ENCODE measurements at places on chromosomes 12 and 14.
A peak's percentile ranks its signal among the peaks of the same experiment; 100 is the strongest.

DNA sequence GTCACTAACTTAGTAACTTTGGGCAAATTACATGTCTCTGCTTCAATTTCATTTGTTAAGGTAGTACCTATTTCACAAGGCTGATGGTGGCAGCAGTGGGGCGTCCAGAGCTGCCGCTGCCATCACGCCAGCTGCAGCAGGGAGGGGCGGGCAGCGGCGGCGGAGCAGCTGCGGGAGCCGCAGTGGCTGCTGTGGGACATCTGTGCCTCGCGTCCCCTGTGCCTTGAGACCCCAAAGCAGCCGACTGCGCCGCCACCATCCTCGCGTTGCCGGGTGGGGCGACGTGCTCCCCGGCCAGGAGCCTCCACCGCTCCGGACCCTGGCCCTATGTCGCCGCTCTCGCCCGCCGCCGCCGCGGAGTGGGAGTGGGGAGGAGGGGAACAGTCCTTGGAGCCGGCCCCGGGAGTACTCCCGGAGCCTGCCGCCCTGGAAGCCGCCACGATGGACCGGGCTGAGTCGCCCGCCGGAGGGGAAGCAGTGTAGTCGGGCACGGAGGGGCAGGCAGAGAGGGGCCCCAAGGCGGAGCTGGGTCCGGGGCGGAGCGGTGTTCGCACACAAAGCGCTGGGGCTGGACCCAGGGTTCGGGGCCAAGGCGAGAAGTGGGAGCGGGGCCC, 51.4 kb downstream of the A2M start:
- peak; percentile 56 for DNase-seq

- DNase-seq = no peak
Observed at GRCh38 chr14:65336191-65336591, 76.3 kb upstream of the FUT8 start.

DNA sequence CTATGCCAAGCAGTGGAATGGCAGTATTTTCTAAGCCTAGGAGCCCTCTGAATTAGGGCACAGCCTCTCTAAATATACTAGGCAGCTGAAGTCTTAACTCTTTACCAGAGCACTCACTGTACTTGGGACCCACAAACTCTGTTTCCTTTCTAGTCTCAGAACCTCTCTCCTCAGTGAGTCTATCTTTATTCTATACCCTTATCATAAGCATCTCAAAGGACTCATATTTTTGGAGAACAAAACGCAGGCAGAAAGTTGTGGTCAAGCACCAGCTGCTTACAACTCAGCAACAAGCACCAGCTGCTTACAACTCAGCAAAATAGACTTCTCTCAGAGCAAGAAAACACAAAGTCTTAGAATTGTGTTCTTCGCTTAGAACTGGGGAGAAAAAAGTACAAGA, 993 bp downstream of the CCDC196 start:
- no peak for DNase-seq

- DNase-seq = no peak
Observed at GRCh38 chr12:96249196-96250118, 55.3 kb downstream of the ELK3 start.

DNA sequence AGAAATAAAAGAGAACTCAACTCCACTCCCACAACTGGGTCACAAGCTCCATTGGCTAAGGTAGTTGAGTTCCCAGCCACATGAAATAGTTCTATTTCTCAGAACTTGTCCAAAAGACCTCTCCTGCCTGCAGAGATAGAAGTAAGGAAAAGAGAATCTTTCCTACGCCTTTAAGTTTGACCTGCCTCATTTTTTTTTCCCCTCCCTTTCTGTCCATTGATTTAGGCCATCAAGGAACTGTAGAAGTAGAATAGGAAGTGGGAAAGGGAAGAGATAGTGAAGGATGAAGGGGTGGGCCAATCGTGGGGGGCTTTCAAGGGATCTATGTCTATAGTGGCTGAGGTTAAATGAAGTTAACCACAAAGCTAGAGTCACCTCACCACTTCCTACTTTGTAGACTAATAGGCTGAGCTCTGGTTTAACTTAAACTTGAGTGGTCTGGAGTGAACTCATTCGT, 13.9 kb upstream of the NUDT4 start:
- DNase-seq = no peak

DNA sequence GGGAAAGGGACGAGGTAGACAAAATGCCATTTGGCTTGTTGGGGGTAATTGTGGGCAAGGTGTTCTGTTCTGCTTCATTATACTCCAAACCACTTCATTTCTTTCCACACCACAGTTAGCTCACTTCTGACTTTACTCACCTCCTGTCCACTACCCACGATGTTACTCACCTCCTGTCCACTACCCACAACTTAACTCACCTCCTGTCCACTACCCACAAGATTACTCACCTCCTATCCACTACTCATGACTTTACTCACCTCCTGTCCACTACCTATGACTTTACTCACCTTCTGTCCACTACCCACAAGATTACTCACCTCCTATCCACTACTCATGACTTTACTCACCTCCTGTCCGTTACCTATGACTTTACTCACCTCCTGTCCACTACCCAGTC, 10.1 kb upstream of the TWF1 start:
- DNase-seq = no peak

DNA sequence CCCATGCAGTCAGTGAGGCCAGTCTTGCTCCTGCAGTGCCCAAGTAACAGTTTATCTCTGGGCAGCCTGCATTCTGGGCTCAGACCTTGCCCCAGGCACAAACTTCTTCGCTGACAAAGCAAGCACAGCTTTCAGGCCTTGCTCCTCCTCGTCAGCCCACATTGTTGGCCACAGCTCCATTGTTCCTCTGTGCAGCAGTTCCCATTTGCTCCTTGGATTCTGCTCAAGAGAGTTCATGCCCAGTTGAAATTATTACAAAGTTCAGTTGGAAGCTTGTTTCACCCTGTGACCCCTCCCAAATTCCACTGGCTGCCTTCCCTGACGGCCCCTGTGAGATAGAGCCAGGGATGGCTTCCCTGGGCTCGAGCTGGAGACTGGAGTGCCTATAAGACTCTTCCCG, 163.4 kb upstream of the DDHD1 start:
- DNase-seq = no peak

- DNase-seq = no peak
Observed at GRCh38 chr14:102616799-102617198, 24.4 kb downstream of the RCOR1 start.

DNA sequence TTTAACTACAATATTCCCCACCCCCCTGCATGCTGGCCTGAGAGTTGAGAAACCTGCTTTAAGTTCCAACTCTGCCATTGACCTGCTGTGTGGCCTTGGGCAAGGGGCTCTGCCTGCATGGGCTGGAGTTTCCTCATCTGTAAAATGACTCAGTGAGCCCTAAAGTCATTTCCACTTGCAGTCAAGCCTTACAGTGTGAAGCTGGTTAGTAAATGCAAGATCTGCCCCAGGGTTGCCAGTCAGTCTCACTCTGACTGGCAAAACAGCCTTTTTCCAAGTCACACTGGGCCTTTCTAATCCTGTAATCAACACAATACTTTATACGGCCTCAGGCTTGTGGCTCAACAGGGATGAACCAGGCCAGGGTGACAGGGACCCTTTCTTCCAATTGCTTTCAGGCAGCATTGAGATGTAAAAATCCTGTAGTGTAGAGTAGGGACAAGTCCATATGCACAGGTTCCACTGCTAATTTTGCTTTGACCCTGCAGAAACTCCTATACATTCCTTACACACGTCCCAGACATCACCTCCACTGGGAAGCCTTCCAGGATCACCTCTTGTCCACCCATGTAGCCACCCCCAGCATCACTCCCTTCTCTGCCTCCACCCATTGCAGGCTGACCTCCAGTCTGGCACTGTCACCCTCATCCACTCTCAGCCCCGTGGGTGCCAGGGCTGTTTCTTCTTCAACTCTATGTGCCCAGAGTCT, 42.6 kb upstream of the PRIMA1 start:
- no peak for DNase-seq

- no peak for DNase-seq
Observed at GRCh38 chr12:18552829-18553228, 185.0 kb downstream of the PLCZ1 start.

GRCh38 chr14:103333754-103334643, at the start of gene EIF5:
EIF5 (plus strand) TSS chr14:103334237; CDS start chr14:103335861, 1,624 bp downstream.
- DNase-seq = peak; percentile 97

GRCh38 chr12:14681190-14681589, 15.2 kb downstream of the GUCY2C start:
- no peak for DNase-seq

GRCh38 chr12:93788853-93789252, 111.7 kb downstream of the CRADD start:
- no peak for DNase-seq

DNA sequence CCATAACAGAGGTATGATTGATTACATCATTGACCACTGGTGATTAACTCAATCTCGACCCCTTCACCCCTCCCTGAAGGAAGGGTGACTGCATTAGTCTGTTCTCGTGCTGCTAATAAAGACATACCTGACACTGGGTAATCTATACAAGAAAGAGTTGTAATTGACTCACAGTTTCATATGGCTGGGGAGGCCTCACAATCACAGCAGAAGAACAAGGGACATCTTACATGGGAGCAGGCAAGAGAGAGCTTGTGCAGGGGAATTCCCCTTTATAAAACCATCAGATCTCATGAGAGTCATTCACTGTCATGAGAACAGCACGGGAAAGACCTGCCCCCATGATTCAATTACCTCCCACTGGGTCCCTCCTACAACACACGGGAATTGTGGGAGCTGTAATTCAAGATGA, 55.9 kb upstream of the TMCC3 start:
- no peak for DNase-seq

GRCh38 chr12:69639400-69640016, 28.8 kb upstream of the LRRC10 start:
- peak; percentile 69 for DNase-seq

DNA sequence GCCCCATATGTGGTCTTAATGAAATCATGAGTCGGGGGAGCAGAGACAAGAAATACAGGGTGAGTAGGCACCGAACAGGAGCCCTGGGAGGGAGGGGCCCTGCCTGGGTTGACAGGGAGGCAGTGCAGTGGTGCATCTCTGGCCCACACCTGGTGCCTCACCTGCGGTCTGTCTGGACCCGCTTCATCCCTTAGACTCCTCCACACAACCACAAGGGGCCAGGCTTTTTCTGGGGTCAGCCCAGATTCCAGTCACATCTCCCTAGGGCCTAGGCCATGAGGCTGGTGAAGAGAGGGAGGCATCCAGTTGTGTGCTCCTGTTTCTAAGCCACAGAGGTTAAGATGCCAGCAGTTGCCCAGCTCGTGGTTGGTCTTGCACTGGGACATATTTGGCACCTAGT, 343.3 kb upstream of the FKBP4 start:
- no peak for DNase-seq

- DNase-seq = no peak
Observed at GRCh38 chr14:98573082-98573481, 698.9 kb downstream of the BCL11B start.

All from NCI-H510A treated with DMSO at 0.1 percent for 48 hours (cell line).